ENCODE measurements at places on chromosomes 11 and 22.
A peak's percentile ranks its signal among the peaks of the same experiment; 100 is the strongest.

GRCh38 chr11:117809236-117810055 lies 12.4 kb upstream of the DSCAML1 start:
- no peak for DNase-seq

GRCh38 chr11:34206407-34207300 lies 101.2 kb downstream of the NAT10 start:
- DNase-seq = no peak

DNA sequence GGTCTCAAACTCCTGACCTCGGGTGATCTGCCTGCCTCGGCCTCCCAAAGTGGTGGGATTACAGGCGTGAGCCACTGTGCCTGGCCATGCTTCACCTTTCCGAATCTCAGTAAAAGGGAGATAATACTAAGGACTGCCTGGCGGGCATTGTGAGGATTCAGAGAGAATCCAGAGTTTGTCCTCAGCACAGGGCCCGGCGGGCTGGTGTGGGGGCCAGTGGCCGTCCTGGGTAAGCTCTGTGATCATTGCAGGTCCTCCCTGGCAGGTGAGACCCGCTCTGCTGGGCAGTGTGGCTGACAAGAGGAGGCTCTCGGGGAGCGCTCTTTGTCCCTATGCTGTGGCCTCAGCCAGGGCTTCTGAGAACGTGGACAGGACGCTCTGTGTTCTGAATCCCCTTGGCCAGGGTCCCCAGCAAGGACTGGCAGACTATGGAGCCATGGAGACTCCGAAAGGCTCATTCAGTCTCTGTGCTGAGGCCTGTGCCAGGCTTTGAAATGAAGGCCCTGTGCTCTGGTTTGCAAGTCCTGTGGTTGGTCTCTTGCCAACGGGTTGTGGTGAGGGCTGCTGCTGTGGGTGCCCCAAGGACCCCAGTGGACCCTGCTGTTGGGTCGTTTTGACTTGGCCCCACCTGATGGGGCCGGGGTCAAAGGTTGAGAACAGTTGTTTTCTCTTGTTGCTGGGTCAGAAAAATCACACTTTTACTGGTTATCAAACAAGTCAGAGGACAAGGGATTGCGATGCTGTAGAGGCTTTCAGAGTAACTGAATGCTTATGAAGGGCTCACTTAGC lies 2.1 kb downstream of the TPCN2 start:
- no peak for DNase-seq

DNA sequence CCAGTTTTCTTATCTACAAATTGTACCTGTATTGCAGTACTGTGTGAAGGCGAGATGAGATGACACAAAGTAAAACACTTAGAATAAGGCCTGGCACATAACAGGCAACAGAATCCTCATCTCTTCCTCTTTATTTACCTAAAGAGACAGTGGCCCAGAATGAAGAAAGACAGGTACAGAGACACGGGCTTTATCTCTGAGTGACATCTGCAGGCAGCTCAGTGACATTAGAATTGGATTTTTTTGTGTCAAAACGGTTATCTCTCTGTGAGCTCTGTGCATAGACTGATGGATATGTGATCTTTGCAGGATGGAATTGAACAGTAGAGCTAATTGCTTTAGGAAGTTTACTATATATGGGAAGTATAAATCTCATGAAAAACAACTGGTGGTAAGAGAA lies 36.2 kb upstream of the TRPC6 start:
- no peak for DNase-seq

GRCh38 chr11:120538707-120539106 lies 27.2 kb downstream of the GRIK4 start:
- no peak for DNase-seq

GRCh38 chr11:67364783-67365722 lies 8.3 kb downstream of the CLCF1 start:
- no peak for DNase-seq

DNA sequence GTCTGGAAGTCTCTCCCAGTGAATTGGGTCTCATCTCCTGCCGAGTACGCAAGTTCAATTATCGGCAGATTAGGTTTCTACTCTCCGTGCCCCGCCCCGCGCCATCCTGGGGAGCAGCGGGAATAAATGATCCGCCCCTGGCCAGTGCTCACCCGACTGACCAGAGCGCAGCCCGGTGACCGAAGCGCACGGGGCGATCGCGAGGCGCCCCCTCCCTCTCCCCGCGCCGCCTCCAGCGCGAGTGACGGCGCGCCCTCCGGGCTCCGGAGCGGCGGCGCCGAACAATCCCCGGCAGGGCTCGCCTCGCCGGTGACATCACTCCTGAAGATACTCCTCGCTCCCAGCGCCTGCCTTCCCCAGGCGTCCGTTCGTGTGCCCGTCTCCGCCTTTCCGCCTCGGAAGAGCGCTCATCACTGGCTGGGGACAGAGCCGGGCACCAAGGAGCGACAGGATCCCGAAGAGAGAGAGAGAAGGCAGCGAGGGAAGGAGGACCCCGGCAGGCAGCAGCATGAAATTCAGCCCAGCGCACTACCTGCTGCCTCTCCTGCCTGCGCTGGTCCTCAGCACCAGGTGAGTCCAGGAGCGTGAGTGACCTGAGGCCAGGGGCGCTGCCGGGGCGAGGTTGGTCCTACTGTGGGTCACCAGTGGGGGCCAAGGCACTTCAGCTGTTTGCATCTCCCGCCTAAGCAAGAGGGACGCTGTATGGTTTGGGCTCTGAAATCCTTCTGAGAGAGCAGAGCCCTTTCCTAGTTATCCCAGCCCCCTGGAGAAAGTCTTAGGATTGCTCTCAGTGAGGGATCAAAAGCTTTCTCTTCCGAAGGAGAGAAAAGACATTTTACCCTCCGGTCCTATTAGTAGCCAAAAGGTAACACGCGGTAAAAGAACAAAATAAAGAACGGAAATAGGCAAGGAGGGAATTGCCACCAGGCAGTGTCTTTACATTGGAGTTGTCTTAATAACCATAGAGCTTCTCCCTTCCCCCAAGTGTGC lies at the start of gene LUZP2:
LUZP2 (plus strand) TSS at position 318 of the 990 bp plus-strand sequence.
- DNase-seq = no peak

DNA sequence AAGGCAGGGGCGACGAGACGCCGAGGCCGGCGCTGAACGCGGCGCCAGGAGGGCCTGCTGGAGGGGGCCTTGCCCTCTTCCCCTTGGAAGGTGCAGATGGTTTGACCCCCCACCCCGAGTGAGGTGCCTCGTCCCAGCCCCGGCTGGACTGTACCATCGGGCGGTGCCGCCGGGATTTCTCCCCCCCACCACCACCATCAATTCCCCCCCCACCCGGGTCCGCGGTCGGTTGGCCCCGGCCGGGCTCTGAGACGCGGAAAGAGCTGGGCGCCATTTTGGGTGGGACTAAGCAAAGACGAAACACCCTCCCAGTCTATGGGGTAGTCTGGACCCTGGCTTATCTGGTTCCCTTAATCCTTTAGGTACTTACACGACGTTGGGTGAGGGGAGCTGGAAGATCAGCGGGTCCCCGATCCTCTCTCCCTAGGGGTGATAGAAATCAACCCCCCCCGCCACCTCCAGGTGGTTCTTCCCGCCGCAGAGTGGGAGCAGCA lies at the start of gene PRDM10:
PRDM10 (minus strand) TSS at position 484 of the 494 bp plus-strand sequence. CDS start 41,871 bp downstream, outside the sequence.
- peak; percentile 83 for DNase-seq

DNA sequence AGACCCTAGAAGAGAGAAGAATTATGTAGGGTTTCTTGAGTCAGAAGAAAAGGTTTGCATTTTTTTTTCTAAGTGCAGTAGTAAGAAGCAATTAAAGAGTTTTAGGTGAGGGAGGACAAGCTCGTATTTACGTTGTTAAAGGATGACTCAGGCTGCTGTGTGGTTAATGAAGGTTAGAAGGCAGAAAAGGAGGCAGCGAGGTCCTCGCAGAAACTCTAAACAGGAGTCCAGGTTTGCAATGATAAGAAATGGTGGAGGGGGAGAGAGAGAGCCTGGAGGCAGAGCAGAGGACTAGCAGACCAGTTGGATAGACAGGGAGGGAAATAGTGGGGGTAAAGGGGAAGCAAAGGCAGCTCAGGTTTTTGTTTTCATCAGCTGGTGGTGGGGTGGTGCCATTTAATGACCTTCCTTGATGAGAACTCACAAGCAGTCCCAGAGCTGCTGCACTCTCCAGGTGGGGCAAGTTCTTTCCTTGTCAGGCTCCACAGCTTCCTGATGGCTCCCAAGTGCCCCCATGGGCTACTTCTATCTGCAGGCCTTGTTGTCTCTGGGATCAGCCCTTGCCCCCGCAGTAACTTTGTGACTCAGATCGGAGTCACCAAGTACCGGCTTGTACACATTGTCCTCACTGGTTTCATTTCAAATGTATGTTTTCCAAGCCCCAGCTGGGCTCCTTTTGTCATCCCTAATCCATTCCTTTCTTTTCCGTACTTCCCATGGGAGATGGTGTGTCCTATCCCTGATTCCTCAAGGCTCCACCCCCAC lies 8.3 kb upstream of the INSC start:
- no peak for DNase-seq
